ENCODE measurements at places on chromosomes 5 and 9.

DNA sequence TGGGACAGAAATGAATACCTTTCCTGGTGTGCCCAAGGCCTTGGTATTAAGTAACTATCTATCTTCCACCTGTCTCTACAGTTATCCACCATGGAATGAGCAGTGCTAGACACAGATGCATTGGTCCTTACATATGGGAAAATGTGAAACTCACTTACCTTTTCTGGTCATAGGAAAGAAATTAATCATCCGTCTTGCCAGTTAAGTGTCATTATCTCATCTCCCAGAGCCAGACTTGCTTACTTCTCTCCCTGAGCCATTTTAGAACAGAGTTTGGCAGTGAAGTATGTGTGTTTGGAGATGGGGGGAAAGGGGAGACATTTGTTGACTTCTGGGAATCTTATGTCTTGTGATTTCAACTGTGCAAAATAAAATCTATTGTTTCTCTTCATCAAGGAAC is 1211.0 kb upstream of the CDH6 start:
- no peak for DNase-seq

DNA sequence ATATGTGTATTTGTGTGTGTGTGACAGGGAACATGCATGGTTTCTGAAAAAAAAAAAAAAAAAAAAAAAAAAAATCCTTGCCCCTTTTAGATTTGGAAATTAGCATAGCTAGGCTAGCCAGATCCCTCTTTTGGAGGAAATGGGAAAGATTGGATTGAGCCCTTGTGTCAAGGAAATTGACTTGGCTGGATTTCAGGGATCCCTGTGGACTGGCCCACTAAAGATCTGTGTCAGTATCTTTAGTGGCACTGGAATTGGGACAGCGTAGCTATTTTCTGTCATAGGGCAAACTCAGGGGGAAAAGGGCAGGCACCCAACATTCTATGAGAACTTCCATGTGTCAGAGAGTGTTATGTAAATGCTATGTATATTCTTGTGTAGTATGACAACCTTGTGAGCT is 35.4 kb downstream of the SH3GL2 start:
- no peak for DNase-seq

- peak; percentile 31 for DNase-seq
Measured at GRCh38 chr5:137498301-137498735, 808 bp downstream of the SPOCK1 start.

DNA sequence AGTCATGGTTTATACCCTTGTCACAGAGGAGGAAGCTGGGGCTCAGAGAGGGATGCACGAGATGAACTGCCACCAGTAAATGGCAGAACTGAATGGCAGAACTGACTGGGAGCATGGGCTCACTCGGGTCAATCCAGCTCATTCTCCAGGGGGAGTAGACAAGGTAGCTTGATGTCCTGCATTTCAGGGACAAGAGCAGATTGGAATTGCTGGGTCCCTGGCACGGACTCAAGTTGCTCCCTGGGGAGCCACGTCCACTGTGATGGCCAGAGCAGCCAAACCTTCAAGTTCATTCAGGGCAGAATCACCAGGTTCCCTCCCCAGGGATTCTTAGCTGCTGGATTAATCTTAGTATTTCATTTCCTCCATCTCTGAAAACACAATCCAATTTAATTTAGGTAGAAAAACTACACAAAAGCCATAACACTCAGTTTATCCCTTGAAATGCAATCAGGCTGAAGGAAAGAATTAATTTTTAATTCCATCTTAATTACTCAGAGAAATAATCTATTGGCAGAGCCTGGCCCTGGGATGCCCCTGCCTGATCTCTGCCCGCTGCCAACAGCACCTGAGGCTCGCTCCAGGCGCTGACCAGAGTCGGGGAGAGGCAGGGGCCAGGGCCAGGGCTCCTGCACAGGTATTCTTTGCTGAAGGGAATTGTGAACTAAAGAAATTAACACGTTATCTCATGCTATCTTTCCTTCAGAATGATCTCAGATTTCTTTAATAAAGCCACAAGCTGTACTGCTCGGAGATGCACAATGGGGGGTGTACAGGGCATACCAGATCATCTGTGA is 42.0 kb upstream of the UNC5A start:
- no peak for DNase-seq

Measured in activated T-cell treated with anti-CD3 and anti-CD28 coated beads, Interleukin-2, amount 50 U/mL, for 24 hours (primary cell).